ENCODE measurements at places on chromosomes 5 and 9. TPM values are rescaled to one million over a fixed set of nuclear protein-coding genes. Genes with fewer than 3 reads are reported as not detected.
A peak's percentile ranks its signal among the peaks of the same experiment; 100 is the strongest.

RGS7BP gene
- 0.60 TPM for total RNA-seq

CNTNAP3B gene
- 52.8 TPM for total RNA-seq

TMC1 gene
- 2.3 TPM for total RNA-seq

FBP2 gene
- not detected for total RNA-seq

WNT8A gene
- not detected for total RNA-seq

IFNE gene
- total RNA-seq = not detected

DNA sequence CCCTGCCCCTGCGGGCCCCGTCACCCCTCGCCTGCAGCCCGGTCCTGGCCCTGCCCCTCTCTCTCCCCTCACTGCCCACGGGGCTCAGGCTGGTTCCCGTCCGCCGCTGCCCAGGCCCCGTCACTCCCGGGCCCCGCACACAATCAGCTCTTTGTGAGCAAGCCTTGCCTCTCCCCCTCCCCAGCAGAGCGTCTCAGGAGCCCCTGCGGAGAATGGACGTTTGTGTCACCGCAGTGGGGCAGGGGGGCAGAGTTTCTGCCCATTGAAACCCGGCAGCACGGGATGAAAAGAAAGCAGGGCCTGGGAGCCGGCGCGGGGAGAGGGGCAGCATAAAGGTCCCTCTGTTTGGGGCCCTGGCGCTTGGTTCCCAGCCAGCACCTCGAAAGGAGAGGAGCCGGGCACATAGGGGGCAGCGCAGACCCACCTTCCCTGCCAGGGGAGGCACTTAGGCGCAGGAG, 13.5 kb upstream of the NUP214 start:
- no peak for DNase-seq

DNA sequence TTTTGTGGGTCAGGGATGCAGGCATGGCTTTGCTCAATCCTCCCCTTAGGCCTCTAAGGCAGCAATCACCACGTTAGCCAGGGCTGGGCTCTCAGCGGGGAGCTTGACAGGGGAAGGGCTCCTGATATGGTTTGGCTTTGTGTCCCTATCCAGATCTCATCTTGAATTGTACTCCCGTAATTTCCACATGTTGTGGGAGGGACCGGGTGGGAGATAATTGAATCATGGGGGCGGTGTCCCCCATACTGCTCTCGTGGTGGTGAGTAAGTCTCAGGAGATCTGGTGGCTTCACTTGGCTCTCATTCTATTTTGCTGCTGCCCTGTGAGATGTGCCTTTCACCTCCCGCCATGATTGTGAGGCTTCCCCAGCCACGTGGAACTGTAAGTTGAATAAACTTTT, 11.5 kb upstream of the IRX4 start:
- DNase-seq = no peak

GRCh38 chr5:141867651-141868050, 10.6 kb downstream of the PCDH1 start:
- DNase-seq = no peak

GRCh38 chr9:130299785-130300615, 34.4 kb downstream of the HMCN2 start:
- no peak for DNase-seq

DNA sequence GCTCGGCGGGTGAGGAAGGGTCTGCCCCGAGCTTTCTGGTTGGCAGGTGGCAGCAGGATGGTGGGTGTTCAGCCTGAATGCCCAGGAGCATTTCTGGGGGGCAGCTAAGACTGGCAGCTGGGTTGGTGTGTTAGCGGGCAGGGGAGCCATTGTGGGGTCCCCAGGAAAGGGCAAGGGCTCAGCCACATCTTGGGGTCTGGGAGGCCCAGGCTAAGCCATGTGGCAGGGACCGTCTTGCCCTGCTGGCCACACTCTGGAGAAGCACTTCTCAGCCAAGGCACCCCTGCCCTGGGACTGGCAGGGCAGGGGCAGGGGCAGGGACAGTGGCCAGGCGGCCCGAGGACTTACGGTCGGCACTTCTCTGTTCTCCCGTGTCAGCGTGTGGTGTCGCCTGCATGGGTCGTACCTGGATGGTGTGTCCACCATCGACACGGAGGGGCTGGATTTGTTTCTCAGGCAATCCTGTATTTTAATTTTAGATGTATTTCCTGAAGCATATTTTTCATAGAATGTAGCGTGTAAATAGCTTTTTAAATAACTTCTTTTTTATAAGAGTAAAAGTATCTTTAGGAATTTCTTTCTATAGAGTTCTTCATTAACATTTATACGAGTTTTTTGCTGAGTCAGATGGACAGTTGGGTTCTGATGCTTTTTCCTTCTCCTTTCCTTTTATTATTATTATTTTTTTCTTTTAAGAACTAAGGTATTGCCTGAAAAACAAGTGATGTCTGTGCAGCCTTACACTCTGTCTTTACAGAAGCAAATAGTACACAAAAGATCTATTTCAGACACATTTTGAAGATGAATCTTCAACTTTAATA, 102.0 kb downstream of the PHF2 start:
- no peak for DNase-seq

- DNase-seq = no peak
Measured at GRCh38 chr5:107985144-107985543, 314.4 kb upstream of the EFNA5 start.

GRCh38 chr5:1499851-1500250, 23.9 kb downstream of the LPCAT1 start:
- DNase-seq = no peak

DNA sequence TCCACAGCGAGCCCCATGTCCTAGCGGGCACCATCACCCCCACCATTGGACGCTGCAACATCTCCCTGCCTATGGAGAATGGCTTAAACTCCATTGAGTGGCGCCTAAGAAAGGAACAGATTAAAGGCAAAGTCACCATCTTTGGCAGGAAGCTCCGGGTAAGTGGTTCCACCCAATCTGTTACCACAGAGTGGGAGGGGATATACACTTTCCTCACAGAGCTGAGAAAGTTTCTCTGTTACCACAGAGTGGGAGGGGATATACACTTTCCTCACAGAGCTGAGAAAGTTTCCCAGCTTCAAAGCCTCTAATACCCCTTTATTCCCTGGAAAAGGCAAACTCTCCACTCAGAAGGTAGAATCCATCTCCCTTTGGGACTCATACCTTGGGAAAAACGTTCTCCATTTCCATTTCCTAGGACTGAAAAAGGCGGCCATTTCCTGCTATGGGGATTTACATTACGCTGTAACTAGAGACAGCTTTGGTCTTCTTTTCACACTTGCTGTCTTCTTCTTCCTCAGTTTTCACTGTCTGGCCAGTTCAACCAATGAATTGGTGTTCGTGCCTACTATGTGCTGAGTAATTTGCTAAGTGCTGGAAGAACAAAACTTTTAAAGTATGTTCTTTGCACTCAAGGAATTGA, 63.4 kb upstream of the WWC1 start:
- DNase-seq = no peak

GRCh38 chr9:33135470-33135958, 31.6 kb downstream of the B4GALT1 start:
- DNase-seq = peak; percentile 43

DNA sequence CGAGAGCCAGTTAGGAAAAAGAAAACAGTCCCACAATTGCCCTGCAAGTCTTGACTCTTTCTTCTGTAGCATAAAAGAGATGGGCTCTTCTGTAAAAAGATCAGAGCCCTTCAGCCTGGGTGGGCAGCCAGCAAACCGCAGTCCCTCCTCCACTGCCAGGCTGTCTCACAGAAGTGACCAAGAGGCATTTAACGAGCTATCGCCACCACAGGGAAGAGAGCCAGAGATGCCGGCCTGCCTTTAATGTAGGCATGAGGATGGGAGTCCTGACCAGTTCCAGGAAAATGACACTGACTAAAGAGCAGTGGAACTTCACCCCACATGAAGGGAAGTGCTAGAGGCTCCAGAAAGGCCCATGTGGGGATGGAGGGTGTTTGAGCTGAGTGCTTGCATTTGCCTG, 264.6 kb downstream of the NDUFS4 start:
- DNase-seq = no peak

DNA sequence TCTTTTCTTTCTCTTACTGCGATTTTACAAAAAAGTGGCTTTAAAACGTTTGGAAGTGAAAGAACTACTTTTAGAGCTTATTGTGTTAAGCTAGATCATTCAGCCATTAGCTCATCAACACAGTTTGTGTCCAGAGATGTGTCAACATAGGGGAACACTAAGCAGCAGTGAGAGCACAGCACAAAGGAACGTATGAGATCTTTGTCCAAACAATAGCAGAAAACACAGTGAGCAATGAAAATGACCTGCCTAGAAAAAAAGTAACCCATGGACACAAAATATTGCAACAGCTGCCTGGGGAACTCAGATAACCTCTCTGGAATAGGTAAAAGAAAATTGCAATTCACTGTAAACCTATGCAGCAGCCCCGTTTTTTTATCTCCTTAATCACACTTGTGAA, 372.5 kb downstream of the ARHGEF28 start:
- DNase-seq = no peak

DNA sequence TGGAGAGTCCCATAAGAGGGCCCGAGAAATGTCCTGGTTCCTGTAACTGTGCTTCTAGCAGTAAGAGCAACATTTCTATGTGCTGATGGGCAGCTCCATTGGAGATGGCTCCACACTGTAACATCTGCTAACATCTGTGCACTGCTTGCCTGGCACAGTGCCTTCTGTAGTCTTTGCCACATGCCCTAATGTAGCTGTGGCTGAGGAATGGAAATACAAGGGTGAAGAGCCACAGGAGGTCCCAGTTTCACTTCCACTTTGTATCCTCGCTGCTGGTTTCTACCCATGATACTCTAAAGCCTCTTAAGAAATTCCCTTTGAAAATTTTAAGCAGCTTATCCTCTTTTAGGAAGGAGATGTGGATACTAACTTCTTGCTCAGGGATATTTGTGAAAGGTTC, 97.4 kb downstream of the HOMER1 start:
- no peak for DNase-seq

- DNase-seq = no peak
Measured at GRCh38 chr5:2840372-2840915, 89.0 kb upstream of the IRX2 start.

- no peak for DNase-seq
Measured at GRCh38 chr9:113661074-113661473, 197.5 kb downstream of the RGS3 start.

Measured in tibial nerve (tissue), 4 donors.